ENCODE measurements at places on chromosomes 11 and 22. TPM values are rescaled to one million over a fixed set of nuclear protein-coding genes. Genes with fewer than 3 reads are reported as not detected.

DNA sequence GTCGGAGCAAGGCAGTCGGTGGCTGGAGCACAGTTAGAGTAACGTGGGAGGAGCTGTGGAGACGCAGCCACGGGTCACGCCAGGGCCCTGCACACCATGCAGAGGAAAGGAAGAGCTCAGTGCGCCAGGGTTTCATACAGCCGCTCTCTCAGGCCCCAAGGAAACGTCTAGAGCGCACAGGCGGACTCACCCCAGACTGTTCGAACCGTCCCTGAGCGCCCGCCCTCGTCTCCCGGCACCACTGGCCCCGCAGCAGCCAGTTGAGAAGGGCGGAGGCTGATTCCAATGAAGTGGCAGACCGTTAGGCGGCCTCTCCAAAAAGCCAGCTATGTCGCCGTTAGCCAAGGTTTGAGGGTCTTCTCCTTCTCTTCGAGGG, 483 bp upstream of the HYLS1 start:
- no peak for DNase-seq
- peak overlapping the region; percentile 96 for H3K27ac ChIP-seq
- no peaks in the 10 kb centered on the region for H3K27me3 ChIP-seq
- peaks cover 42% of the 10 kb centered on the region for H3K4me1 ChIP-seq
- H3K36me3 ChIP-seq: no peaks in the 10 kb centered on the region

- no peak for DNase-seq
- no peak overlapping the region for H3K4me3 ChIP-seq
- H3K4me1 ChIP-seq: peaks cover 3% of the 10 kb centered on the region
Measured at GRCh38 chr11:117931971-117932370, 2.8 kb upstream of the TMPRSS13 start.

OVCH2 gene
- 2.1 TPM for total RNA-seq

C1QTNF5 gene
- 5.8 TPM for total RNA-seq

GRCh38 chr11:129191649-129192048, 476 bp downstream of the ARHGAP32 start:
- no peaks in the 10 kb centered on the region for H3K36me3 ChIP-seq
- H3K27ac ChIP-seq: peak overlapping the region; percentile 77
- peak overlapping the region; percentile 42 for H3K4me3 ChIP-seq
- no peaks in the 10 kb centered on the region for H3K27me3 ChIP-seq

GRCh38 chr22:45166932-45167331, 3.2 kb downstream of the NUP50 start:
- no peak for DNase-seq
- peaks cover 8% of the 10 kb centered on the region for H3K36me3 ChIP-seq
- H3K4me1 ChIP-seq: peaks cover 16% of the 10 kb centered on the region
- H3K27me3 ChIP-seq: no peaks in the 10 kb centered on the region
- H3K27ac ChIP-seq: no peak overlapping the region

DNA sequence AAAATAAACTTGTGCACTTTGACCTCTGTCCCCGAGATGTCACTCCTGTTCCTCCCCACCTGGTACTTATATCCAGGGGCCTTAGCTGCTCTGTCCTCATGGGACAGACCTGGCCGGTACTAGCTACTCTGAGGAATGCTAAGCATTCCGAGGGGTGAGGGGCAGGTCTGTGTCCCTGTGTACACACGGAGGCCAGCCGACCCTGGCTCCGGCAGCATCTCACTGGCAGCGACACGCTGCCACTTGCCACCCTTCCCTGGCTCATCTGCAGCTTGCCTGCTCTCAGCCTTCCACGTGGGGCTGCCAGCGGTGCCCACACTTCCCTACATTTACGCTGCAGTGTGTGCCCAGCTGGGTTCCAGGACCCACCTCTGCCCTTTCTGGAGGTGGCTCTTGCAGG, 21.6 kb upstream of the TEF start:
- no peaks in the 10 kb centered on the region for H3K4me1 ChIP-seq
- H3K27ac ChIP-seq: no peak overlapping the region
- H3K4me3 ChIP-seq: no peak overlapping the region
- DNase-seq: no peak
- H3K27me3 ChIP-seq: no peaks in the 10 kb centered on the region

- DNase-seq: no peak
- no peaks in the 10 kb centered on the region for H3K27me3 ChIP-seq
- H3K4me1 ChIP-seq: peaks cover 11% of the 10 kb centered on the region
Measured at GRCh38 chr11:36010010-36010740, 66.3 kb downstream of the LDLRAD3 start.

- H3K4me1 ChIP-seq: peaks cover 33% of the 10 kb centered on the region
- H3K4me3 ChIP-seq: peak overlapping the region; percentile 34
- H3K27ac ChIP-seq: peak overlapping the region; percentile 28
- no peaks in the 10 kb centered on the region for H3K27me3 ChIP-seq
- H3K36me3 ChIP-seq: no peaks in the 10 kb centered on the region
Measured at GRCh38 chr11:3049430-3050243, 7.6 kb downstream of the CARS1 start.

GUCY1A2 gene
- 1.1 TPM for total RNA-seq

GRCh38 chr11:128896356-128896755, 5.2 kb downstream of the KCNJ5 start:
- H3K27ac ChIP-seq: no peak overlapping the region
- H3K4me3 ChIP-seq: no peak overlapping the region
- H3K4me1 ChIP-seq: peaks cover 4% of the 10 kb centered on the region
- DNase-seq: no peak
- no peaks in the 10 kb centered on the region for H3K36me3 ChIP-seq

DNA sequence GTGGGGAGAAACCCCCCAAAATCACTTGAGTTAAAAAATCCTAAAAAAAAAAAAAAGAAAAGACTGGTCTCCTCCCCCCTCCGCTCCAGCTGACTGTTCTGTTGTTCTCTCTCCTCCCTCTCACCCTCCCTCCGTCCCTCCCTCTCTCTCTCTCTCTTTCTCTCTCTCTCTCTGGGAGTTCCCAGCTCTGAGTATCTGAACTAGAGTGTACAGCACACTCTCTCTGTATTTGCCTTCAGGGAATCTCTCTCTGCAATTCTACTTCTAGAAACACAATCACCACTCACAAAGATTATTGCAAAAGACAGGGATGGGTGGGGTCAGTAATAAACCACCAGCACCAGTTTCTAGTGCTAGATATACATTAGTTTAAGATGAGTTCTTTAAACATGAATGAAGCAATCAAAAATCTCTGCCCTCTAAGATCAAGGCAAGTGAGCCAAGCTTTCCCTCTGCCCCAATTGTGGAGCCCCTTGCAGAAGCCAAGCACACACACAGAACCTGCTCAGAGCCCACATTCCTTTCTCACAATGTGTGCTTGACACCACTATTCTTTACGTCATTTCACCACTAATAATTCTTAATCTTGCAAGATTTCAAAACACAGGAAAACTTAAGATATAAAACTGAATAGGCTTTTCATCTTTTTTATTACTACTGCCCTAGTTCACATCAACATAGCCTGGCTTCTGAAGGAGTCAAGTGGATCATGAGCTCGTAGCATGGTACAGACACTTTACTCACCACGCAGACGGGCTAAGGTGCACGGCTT, 133.5 kb downstream of the RBFOX2 start:
- H3K27ac ChIP-seq: peak overlapping the region; percentile 89
- H3K4me1 ChIP-seq: peaks cover 76% of the 10 kb centered on the region
- peak overlapping the region; percentile 12 for H3K4me3 ChIP-seq
- no peaks in the 10 kb centered on the region for H3K27me3 ChIP-seq
- no peaks in the 10 kb centered on the region for H3K36me3 ChIP-seq

- H3K27me3 ChIP-seq: peaks cover 12% of the 10 kb centered on the region
- peaks cover 33% of the 10 kb centered on the region for H3K4me1 ChIP-seq
- no peak for DNase-seq
- H3K36me3 ChIP-seq: no peaks in the 10 kb centered on the region
Measured at GRCh38 chr11:128687321-128687720, 6.6 kb upstream of the FLI1 start.

DNA sequence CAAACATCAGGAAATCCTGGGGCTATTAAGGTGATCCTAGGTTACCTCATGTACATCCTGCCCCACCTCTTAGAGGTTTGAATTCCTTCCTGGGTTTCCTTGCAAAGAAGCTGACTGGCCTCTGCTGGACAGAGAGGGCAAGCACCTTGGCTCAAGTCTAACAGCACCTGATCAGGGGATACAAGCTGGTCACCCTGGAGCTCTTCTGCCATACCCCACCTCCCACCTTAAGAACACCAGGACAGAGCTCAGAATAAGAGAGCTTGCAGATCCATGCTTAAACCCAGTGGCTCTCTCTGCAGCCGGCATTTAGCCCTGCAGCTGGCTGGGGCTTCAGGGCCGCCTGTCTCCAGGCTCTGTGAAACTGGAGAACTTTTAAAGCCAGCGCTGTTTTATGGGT, 386.6 kb upstream of the NARS2 start:
- H3K27me3 ChIP-seq: no peaks in the 10 kb centered on the region
- no peak overlapping the region for H3K27ac ChIP-seq
- H3K36me3 ChIP-seq: no peaks in the 10 kb centered on the region
- H3K4me3 ChIP-seq: no peak overlapping the region
- H3K4me1 ChIP-seq: peaks cover 14% of the 10 kb centered on the region

Data from esophagus squamous epithelium (tissue), 5 donors.